ENCODE measurements at places on chromosomes 2 and 18.
A peak's percentile ranks its signal among the peaks of the same experiment; 100 is the strongest.

DNA sequence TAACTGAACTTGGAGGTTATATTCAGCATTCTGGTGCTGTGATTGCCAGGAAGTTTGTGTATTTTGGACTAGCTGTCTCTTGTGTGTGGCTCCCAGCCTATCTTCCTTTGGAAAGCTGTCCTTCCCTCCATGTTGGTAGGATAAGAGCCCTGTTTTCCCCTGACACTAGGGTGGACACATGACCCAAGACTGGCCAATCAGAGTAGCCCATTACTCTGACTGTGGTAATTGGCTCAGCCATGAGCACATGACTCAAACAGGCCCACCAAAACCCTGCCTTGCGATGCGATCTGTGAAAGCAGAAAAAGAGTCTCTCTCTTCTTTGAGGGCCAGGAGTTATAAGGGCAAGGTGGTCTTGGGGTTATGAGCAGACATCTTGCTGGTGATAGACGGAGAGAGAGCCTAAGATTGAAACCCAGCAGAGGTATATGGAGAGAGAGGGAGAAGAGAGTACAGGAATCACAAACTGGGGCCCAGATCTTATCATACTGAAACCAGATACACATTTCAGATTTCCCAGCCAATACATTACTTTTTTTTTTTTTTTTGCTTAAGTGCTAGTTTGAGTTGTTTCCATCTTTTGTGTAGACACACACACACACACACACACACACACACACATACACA lies 45.3 kb upstream of the SERPINE2 start:
- DNase-seq, result no peak

- no peak for DNase-seq
Measured at GRCh38 chr2:221731432-221732145, 159.5 kb upstream of the EPHA4 start.

DNA sequence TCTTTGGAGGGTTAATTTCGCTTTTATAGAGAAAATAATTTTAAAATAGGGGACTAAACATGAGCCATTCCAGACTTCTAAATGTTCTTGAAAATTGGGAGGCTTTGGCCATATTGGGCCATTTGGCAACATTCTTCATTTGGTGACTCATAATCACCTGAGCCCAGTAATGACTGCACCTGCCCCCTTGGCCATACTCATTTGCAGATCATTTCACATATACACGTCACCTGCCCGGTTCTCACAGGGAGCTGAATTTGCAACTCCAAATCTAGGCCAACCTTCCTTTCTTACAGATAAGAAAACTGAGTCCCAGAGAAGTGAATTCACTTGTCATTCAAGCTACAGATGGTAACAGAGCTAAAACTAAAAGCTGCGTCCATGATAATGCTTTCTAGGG lies 289.7 kb downstream of the EPHA4 start:
- no peak for DNase-seq

- DNase-seq, result no peak
Measured at GRCh38 chr2:190636361-190636760, 12.5 kb upstream of the NAB1 start.

GRCh38 chr18:45506951-45507350 lies 108.3 kb upstream of the SLC14A2 start:
- no peak for DNase-seq

DNA sequence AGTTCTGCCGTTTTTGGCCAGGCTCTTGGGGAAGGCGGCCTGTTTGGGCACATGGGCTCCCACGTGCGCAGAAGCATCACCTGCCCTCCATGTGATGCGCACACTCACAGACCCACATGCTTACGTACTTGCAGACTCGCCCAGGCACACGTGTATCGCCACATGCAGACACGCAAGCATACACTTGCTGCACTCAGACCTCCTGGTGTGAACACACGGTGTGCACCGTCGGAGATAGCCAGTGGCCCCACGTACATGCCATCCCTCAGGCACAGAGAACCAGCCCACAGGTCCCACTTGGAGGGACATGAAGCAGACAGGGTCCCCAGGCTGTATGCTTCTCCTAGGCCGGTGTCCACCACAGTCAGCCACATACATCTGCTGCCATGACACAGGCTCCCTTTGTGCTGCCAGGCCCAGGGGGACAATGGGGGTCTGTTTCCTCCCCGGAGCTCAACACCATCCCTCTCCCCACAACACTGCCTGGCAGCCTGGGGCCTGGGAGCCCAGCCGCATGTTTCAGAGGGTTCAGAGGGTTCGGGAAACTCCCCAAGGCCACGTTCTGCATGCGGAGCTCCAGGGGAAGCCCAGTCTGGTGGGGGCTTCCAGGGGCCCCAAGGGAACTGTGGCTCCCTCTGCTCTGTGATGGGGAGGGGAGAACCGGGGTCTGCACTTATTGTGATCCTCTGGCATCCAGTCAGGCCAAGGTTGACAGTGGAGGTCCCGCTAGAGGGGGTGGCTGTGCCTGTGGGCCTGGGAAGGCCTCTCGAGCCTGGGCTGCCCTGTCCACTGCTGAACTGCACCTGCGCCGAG lies 208.1 kb upstream of the HAAO start:
- DNase-seq, result no peak

- no peak for DNase-seq
Measured at GRCh38 chr2:108835040-108835439, 48.5 kb downstream of the CCDC138 start.

- no peak for DNase-seq
Measured at GRCh38 chr2:201966691-201967438, 66.8 kb upstream of the FZD7 start.

- DNase-seq, result no peak
Measured at GRCh38 chr2:10887476-10887875, 24.3 kb upstream of the KCNF1 start.

DNA sequence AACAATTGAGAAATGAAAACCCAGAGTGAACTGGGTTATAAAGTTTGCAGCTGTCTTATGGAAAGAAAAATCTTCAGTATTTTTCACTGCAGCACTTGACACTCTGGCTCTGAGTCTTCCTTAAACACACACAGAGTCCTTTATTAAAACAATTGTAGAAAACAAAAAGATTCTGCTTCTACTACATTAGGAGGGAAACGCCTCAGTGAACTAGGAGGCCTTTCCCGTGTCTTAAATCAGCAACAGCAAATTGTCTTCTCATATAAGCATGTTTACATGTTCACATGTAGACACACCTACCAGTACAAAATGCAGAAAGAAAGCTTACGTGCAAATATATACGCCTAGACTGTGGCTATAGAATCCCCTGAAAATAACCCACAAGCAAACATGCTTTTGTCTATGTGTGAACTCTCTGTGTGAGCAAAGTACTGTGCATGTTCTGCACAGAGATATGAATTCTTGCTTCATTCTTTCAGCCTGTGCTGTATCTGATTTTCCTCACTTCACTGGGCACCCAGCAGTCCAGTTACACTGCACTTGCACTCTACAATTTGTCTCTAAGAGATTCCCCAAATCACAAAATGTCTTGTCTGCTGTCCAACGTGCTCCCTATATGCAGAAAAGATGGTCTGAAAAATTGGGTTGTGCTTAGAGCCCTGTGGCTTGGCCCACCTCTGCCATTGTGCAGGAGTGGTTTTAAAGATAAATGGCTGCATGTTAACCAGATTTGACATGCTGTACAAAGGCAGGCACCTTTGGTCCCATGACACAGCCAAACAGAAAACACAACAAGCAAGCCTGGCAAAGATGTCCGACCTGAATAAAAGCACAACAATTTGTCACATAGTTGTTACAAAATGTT lies 24.5 kb downstream of the ZEB2 start:
- DNase-seq, result no peak

GRCh38 chr2:76120176-76120575 lies 409.5 kb upstream of the GCFC2 start:
- no peak for DNase-seq

- DNase-seq, result no peak
Measured at GRCh38 chr2:40896358-40896757, 444.5 kb upstream of the SLC8A1 start.

- DNase-seq, result no peak
Measured at GRCh38 chr2:219706823-219707281, 79.4 kb downstream of the SLC4A3 start.

DNA sequence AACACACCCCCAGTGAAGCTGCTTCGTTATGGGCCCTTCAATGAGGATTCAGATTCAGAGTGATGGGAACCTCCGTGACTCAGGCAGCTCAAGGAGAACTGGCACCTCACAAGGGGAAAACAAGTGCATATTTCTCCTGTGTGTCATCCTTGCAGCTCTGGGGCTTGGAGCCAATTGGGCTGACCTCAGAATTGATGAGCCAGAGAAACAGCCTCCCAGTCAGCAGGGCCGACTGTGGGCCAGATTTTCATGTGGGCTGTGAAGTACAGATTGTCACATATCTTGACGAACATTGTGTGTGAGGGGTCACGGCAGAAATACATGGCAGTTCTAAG lies 189.6 kb upstream of the SP5 start:
- DNase-seq, result no peak

- no peak for DNase-seq
Measured at GRCh38 chr2:192696857-192697256, 502.1 kb upstream of the TMEFF2 start.

DNA sequence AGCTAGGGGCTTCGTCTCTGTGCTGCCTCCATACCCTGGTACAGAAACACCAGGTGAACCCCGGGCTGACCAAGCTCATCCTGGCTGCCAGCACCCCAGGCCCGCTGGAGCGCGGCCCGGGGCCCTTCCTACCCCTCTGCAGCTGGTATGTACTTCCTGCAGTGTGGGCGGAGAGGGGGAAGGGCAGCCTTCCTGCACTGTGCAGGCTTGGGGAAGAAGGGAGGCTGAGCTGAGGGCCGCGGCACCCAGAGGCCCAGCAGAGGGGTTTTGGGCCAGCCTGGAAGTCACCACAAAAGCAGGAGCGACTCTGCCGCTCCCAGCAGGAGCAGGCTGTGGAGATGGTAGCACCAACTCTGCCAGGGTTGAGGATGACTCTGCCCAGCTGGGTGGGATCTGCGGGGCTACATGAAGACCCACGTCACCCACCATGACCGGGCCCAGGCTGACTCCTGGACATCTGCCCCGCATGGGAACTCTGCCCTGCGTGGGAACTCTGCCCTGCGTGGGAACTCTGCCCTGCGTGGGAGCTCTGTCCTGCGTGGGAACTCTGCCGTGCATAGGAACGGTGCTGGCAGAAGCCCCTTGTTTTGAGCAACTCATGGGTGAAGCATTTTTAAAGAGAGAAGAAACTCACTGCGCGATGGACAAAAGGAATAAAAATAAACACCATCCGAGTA lies 273.3 kb downstream of the NDUFA10 start:
- peak; percentile 20 for DNase-seq

DNA sequence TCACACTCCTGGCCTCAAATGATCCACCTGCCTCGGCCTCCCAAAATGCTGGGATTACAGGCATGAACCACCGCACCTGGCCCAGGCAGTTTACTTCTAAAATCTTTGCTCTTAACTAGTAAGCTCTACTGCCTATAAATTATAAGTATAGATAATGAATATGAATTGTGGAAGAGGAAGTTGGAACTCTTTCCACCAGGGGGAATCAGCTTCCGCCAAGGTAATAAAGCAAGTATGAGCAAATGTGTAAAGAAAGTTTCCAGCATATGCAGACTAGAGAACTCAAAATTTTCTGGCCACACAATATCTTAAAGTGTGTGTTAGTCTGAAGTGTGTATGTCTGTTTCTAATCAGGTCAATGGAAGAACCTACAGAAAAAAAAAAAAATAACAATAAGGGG lies 68.1 kb downstream of the RMDN2 start:
- no peak for DNase-seq

- peak; percentile 53 for DNase-seq
Measured at GRCh38 chr2:127389778-127390435, 2.1 kb upstream of the MAP3K2 start.

- no peak for DNase-seq
Measured at GRCh38 chr2:188414411-188414810, 122.7 kb downstream of the GULP1 start.

DNA sequence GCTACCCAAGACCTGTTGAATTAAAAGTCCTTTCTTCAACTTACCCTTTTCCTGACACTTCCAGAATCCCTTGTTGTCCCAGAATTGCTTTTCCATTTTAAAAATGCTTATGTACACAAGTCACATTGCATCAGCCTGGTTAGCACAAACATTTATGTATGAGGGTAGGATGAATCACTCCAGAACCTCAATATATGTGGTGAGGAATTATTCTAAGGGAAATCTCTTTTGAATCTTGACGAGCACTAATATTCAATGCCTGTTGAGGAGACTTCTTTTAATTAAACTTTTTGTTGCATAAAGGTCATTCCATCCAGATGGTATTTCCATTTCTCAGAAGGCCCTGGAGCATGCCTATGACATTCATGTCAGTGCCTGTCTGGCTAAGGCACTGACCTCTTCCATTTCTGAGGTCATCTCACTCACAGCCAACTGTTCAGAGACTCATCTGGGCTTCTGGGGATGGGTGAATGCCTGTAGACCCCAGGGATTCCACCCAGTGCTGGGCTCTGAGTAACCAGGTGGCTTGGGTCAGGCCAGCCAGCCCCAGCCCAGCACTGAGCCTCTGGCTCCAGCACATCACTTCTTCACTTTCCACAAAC lies 28.2 kb downstream of the ACMSD start:
- no peak for DNase-seq

DNA sequence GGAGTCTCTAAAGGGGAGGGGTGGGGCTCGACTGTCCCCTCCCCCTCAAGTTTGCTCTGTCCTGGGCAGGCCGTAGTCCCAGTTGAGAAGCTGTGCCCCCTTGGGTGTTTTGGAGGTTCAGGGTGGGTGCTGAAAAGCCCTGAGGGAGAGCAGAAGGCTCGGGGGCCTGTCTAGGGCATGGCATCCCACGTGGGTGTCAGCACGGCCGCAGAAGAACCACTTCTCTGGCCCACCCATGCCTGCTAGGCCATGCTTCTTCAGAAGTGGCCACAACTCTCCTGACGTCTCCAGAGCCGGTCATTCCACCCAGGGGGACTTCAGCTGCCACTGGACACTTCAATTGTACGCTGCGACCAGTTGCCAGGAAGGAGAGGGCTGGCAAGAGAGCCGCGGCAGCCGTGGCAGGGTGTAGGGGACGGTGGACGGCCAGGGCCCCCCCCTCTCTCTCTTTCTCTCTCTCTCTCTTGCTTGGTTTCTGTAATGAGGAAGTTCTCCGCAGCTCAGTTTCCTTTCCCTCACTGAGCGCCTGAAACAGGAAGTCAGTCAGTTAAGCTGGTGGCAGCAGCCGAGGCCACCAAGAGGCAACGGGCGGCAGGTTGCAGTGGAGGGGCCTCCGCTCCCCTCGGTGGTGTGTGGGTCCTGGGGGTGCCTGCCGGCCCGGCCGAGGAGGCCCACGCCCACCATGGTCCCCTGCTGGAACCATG lies at the start of gene INPP5D:
Gene INPP5D, plus strand, starts transcription at position 546 of the 704 bp plus-strand sequence. Its CDS starts 137 bp downstream, at position 683.
- peak; percentile 86 for DNase-seq

- DNase-seq, result no peak
Measured at GRCh38 chr2:112607680-112608438, 23.4 kb downstream of the CHCHD5 start.

GRCh38 chr2:46379213-46380037 lies 82.2 kb downstream of the EPAS1 start:
- DNase-seq, result no peak

Data from CD8-positive, alpha-beta T cell (primary cell).